ENCODE measurements at places on chromosomes 11 and 22. TPM values are rescaled to one million over a fixed set of nuclear protein-coding genes. Genes with fewer than 3 reads are reported as not detected.
A peak's percentile ranks its signal among the peaks of the same experiment; 100 is the strongest.

The OR4D10 gene
- not detected for total RNA-seq

The BSCL2 gene
- total RNA-seq, result 20.0 TPM

The GUCY1A2 gene
- total RNA-seq, result not detected

The KREMEN1 gene
- total RNA-seq, result not detected

The ACTN3 gene
- 0.22 TPM for total RNA-seq

DNA sequence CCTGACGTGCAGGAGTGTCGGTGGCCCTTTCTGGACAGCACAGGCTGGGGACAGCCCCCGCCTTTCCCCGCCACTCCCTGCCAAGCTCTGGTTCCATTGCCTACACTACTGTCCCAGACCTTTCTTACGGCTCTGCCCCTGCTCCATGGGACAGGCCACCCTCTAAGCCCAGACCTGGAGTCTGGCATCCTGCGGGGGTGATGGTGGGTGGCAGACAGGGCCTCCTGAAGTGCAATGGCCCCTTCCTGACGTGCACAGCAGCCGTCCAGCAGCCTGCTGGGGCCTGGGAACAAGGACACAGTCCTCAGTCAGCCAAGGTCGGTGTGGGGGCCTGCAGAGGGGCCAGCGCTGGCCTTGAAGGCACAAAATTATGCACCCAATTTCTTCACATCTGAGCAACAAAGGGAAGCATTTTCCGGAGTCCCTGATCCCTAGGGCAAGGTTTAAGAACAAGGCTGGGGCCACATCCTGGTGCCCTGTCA is 79.7 kb upstream of the KCNQ1OT1 start:
- H3K27ac ChIP-seq, result no peak overlapping the region
- no peak overlapping the region for H3K4me3 ChIP-seq
- peaks cover 7% of the 10 kb centered on the region for H3K4me1 ChIP-seq
- no peak for DNase-seq
- no peaks in the 10 kb centered on the region for H3K27me3 ChIP-seq

DNA sequence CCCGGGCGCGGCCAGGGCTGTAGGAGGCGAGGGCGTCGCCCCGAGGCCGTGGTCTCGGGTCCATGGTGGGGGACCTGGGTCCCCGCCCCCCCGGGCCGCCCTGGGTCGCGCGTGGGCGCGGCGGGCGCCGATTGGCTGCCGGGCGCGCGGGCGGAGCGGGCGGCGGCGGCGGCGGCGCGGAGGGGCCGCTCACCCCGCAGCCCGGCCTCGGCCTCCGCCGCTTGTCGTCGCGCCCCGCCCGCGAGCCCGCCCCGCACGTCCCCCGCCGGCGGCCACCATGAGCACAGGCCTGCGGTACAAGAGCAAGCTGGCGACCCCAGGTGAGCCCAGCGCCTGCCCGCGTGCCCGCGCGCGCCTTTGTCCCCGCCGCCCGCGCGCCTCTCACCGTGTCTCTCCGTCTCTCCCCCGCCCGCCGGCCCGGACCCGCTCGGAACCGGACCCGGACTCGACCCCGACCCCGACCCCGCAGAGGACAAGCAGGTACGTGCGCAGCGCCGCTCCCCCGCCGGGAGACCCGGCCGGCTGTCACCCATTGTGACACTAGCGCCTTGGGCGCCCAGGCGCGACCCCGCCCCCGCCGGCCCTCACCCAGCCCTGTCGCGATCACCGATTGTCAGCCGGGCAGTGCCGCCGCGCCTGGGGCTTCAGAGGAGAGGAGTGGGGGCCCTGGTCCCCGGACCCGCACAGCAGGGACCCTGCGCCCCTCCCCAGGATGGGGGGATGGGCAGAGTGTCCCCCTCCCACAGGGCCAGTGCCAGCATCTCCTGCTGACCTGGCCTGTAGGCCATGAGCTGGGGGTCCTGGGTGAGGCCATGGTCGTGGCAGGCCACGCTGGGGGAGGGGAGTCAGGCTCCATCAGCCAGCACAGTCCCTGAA is at the start of gene SEPTIN5:
Gene SEPTIN5, plus strand, starts transcription at position 192 of the 876 bp plus-strand sequence. Its CDS starts 86 bp downstream, at position 278.
- no peaks in the 10 kb centered on the region for H3K36me3 ChIP-seq
- H3K4me3 ChIP-seq, result peak within 1 kb of the TSS; percentile 5
- H3K27ac ChIP-seq, result no peak within 1 kb of the TSS
- peak; percentile 30 for DNase-seq
- H3K4me1 ChIP-seq, result peaks cover 30% of the 10 kb centered on the region

- H3K27ac ChIP-seq, result no peak overlapping the region
- no peak overlapping the region for H3K4me3 ChIP-seq
- no peaks in the 10 kb centered on the region for H3K4me1 ChIP-seq
- no peak for DNase-seq
- no peaks in the 10 kb centered on the region for H3K36me3 ChIP-seq
Measured at GRCh38 chr22:16854631-16855030, 29.4 kb upstream of the XKR3 start.

DNA sequence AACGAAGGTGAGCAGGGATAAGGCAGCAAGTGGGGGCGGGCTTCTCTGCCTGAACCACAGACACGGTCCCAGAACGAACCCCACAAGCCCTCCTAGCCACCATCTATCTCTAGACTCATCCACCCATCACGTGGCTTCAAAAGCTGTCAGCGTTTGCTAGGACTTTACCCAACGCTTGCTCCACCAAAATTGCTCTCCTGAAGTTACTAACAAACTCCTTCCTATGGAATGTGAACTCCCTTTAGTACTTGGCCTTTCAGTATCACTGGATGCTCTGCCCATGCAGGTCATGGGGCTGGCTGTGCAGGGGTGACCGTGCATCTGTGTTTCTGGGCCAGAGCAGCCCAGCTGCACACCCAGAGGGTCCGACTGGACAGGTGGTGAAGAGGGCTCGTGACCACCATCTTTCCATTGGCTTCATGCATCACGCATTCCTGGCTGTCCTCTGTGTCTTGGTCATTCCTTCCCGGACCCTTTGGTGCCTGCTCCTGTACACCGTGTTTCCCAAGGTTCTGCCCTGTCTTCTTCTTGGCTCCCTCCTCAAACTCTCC is 85.1 kb downstream of the MYO7A start:
- H3K27ac ChIP-seq, result no peak overlapping the region
- no peaks in the 10 kb centered on the region for H3K27me3 ChIP-seq
- no peak overlapping the region for H3K4me3 ChIP-seq
- DNase-seq, result no peak

GRCh38 chr11:64019106-64020037 is 16.4 kb upstream of the FLRT1 start:
- H3K36me3 ChIP-seq, result no peaks in the 10 kb centered on the region
- H3K4me1 ChIP-seq, result no peaks in the 10 kb centered on the region
- no peak for DNase-seq
- no peaks in the 10 kb centered on the region for H3K27me3 ChIP-seq
- no peak overlapping the region for H3K27ac ChIP-seq

DNA sequence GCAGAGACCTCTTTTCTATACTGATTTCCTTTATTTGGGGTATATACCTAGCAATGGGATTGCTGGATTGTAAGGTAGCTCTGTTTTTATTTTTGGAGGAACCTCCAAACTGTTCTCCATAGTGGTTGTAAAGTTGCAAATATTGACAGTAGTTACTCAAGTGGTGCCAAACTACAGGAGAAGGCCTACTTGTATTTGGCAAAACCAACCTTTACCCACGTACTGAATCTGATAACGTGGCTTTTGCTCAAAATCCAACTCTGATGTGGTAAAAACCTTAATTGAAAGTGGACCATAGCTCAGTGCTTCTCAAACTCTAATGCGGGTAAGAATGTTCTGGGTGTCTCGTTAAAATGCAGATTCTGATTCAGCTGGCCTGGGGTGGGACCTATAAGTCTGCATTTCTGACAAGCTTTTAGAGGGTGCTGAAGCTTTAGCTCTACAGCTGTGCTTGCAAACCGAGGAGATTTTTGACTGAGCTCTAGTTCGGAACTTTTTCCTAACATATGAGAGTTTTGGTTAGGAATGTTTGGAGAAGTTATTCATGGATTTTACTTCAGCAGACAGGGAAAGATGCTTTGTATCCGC is 69.8 kb downstream of the PACS1 start:
- H3K36me3 ChIP-seq, result peaks cover 4% of the 10 kb centered on the region
- no peak for DNase-seq
- H3K27me3 ChIP-seq, result no peaks in the 10 kb centered on the region
- no peak overlapping the region for H3K4me3 ChIP-seq
- no peak overlapping the region for H3K27ac ChIP-seq
- H3K4me1 ChIP-seq, result peaks cover 14% of the 10 kb centered on the region

DNA sequence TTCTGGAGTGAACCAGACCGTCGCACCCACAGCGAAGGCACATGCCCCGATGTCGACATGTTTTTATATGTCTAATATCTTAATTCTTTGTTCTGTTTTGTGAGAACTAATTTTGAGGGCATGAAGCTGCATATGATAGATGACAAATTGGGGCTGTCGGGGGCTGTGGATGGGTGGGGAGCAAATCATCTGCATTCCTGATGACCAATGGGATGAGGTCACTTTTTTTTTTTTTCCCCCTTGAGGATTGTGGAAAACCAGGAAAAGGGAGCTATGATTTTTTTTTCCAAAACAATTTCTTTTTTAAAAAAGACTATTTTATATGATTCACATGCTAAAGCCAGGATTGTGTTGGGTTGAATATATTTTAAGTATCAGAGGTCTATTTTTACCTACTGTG is 49.2 kb upstream of the OR4B1 start:
- H3K36me3 ChIP-seq, result peaks cover 55% of the 10 kb centered on the region
- H3K27ac ChIP-seq, result no peak overlapping the region

DNA sequence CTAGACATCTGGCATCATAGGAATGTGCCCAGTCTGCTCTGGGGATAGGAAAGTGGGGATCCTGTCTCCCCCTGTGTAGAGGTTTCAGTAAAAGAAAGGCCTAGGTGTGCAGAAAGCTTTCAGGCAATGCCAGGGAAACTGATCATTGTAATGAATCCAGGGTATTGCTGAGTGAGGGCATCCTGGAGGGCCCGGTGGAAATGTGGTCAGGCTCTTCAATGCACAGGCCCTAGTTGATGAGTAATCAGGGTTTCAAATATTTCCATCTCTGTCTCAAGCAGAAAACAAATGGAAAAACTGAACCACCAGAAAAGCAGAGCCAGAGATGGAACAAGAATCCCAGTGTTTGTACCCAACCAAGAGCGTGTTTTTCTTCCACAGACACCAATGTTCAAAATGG is 2.0 kb downstream of the CD3E start:
- peak overlapping the region; percentile 81 for H3K27ac ChIP-seq
- no peak for DNase-seq
- H3K27me3 ChIP-seq, result no peaks in the 10 kb centered on the region
- H3K4me1 ChIP-seq, result peaks cover 68% of the 10 kb centered on the region
- H3K4me3 ChIP-seq, result peak overlapping the region; percentile 68

DNA sequence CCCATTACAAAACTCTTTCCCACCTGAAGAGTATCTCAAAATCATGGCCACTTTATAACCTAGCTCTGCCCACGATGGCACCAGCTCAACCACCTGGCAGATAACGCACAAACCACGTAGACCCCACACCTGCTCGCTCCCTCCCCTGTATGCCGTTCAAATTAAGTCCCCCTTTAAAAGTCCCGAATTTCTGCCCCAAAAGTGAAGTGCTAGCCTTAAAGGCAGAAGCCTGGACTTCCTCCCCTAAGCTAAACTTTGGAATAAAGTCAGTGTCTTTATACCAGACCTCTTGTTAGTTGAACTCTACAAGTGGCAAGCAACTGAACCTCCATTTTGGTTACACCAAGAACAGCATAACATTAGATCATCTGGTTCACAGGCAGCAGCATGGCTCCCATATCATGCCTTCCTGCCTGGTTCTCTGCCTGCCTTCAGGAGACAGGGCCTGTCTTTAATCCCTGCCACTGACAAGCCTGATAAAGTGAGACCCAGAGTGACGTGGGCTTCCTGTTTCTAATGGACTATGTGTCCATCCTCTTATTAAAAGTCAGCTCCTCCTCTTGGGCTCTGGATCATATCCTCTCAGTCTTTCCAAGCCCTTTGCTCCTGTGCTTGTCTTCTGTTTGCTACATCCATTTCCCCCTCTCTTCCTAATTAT is 32.6 kb upstream of the NNMT start:
- H3K27me3 ChIP-seq, result peaks cover 3% of the 10 kb centered on the region
- H3K36me3 ChIP-seq, result no peaks in the 10 kb centered on the region
- H3K27ac ChIP-seq, result no peak overlapping the region
- H3K4me1 ChIP-seq, result peaks cover 5% of the 10 kb centered on the region
- H3K4me3 ChIP-seq, result no peak overlapping the region
- DNase-seq, result no peak

DNA sequence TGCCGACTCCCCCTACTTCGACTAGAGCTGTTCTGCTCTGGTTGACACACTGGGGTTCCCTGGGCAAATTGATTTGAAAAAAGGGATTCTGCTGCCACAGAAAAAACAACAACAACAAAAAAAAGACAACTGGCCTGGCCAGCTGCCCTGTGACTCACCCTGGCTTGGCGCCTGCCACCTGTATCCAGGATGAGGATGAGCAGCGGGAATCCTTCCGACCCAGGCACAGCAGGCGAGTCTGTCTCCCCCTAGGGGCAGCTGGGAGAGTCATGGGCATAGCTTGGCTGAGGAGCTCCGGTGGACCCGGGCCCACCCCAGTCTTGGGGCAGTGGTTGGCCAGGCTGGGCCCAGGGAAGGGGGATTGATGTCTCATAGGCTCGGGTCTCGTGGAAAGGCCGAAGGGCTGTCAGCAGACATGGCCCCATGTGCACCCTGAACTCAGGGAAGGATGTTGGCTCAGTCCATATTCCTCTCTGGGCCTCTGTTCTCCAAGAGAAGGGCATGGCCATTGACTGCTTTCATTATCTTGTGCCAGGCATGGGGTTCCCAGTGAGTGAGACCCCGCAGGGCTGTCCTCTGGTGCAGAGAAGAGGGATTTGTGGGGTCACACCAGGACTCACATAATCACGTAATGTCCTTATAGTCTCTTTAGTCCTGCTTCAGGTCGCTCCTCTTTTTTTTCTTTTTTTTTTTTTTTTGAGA is 10.4 kb upstream of the SUN2 start:
- peaks cover 22% of the 10 kb centered on the region for H3K4me1 ChIP-seq
- peak; percentile 72 for DNase-seq
- H3K27ac ChIP-seq, result no peak overlapping the region
- H3K4me3 ChIP-seq, result no peak overlapping the region
- H3K36me3 ChIP-seq, result no peaks in the 10 kb centered on the region

GRCh38 chr11:121696177-121696871 is 243.6 kb upstream of the SORL1-AS1 start:
- H3K36me3 ChIP-seq, result no peaks in the 10 kb centered on the region
- H3K4me3 ChIP-seq, result no peak overlapping the region
- H3K27me3 ChIP-seq, result no peaks in the 10 kb centered on the region
- no peaks in the 10 kb centered on the region for H3K4me1 ChIP-seq

- peaks cover 68% of the 10 kb centered on the region for H3K4me1 ChIP-seq
- no peak overlapping the region for H3K27ac ChIP-seq
- no peaks in the 10 kb centered on the region for H3K27me3 ChIP-seq
- H3K36me3 ChIP-seq, result peaks cover 36% of the 10 kb centered on the region
- DNase-seq, result peak; percentile 87
Measured at GRCh38 chr22:38868886-38869381, 3.1 kb downstream of the CBX6 start.
